ENCODE measurements at places on chromosomes 6 and 20. TPM values are rescaled to one million over a fixed set of nuclear protein-coding genes. Genes with fewer than 3 reads are reported as not detected.

DNA sequence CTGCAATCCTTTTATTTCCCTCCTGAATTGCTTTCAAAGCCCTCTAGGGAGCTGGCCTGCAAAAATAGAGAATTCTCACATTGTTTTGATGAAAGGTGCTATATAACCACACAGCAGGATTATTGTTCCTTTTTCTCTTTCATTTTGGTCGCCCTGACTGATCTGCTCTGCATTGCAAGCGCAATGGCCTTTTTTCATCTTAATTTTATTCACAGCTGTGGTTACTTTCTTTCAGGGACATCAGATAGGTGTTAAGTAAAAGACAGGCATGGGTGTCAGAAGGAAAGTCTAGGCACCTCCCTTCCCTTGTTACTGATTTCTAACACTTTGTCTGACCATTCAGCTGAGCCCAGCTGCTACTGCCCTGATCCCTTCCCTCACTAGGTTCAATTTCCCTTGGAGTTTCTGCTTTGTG lies 850.5 kb upstream of the MAP3K7 start:
- no peaks in the 10 kb centered on the region for H3K27me3 ChIP-seq
- no peaks in the 10 kb centered on the region for H3K4me1 ChIP-seq
- H3K36me3 ChIP-seq, result no peaks in the 10 kb centered on the region

- no peak overlapping the region for H3K27ac ChIP-seq
- H3K4me1 ChIP-seq, result no peaks in the 10 kb centered on the region
- H3K36me3 ChIP-seq, result peaks cover 9% of the 10 kb centered on the region
These were observed 7.5 kb downstream of the SMPD2 start for GRCh38 chr6:109447878-109448555.

- no peak overlapping the region for H3K27ac ChIP-seq
- H3K4me1 ChIP-seq, result no peaks in the 10 kb centered on the region
- no peaks in the 10 kb centered on the region for H3K36me3 ChIP-seq
- DNase-seq, result no peak
- H3K27me3 ChIP-seq, result no peaks in the 10 kb centered on the region
These were observed 24.3 kb upstream of the KIAA0408 start for GRCh38 chr6:127483399-127484055.

DNA sequence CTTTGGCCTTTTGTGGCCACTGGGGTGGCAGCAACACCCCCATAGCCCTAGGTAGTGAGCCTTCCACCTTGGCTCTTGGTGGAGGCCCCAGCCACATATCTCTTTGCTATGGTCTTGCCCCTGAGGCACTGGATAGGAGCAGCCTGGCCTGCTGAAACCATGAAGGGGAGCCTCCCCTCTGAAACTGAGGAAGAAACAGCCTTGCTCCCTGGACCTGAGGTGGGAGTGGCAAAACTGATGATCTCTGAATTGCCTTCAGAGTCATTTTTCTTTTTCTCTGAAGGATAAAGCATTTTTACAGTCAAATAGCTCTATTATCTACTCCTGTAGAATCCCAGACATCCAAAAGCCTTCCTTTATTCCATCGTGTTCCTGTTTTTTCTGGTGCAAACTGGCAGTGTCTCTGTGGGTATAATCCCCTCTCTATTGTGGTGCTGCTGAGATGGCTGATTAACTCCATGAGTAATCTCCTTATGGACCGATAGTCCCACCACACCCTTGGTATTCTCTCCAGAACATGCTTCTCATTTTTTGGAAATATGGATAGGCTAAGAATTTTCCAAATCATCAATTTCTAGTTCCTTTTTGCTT lies 22.0 kb upstream of the PRSS35 start:
- no peaks in the 10 kb centered on the region for H3K27me3 ChIP-seq
- H3K4me3 ChIP-seq, result no peak overlapping the region
- DNase-seq, result no peak

DNA sequence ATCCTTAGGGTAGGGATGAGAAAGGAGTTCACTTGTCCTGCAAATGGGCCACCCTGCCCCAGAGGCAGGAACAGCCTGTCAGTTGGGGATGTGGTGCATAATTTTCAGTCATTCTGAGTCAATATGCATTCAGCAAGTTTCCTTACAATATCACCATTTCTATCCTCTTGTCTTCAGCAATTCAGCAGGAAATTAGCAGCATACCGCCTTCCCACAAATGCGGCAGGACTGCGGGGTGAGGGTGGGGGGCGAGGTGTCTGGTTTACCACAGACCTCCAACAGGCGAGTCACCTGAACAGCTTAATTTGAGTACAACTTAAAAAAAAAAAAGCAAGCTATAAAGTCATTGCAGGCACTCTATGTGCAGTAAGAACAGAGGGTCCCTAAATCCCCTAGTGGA lies 126.8 kb downstream of the MAP3K7 start:
- no peaks in the 10 kb centered on the region for H3K27me3 ChIP-seq
- DNase-seq, result no peak
- no peak overlapping the region for H3K27ac ChIP-seq
- no peaks in the 10 kb centered on the region for H3K36me3 ChIP-seq

DNA sequence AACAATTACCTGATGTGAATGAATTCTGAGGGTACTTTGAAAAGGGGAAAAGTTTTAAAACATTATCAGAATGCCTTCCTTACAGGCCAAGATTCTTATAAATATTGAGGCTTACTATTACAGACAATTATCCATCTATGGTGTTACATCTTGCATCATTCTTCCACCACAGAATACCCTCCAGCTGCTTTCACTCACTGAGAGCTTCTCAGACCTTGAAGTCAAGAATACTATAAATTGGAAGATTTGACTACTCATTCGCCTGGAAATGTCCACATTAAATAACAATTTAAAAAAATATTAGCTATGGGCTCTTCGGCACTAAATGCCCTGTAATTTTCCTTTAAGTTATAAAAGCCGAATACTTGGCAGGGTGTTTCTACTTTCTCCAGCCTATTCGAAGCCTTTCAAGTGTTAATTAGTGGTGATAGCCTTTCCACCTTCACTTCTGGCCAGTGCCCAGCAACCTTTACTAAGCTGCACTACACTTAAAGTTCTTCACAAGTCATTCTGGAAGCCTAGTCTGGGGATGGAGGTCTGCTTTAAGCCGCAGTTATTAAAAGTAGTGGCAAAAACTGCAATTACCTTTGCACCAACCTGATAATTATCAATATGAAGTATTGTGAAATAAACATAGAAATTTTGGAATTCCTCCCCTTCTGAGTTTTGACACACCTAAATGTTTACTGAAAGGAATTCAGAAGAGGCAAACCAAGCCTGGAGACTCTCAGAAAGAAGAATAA lies 100.9 kb downstream of the BMP5 start:
- no peak for DNase-seq
- no peaks in the 10 kb centered on the region for H3K4me1 ChIP-seq
- H3K27me3 ChIP-seq, result no peaks in the 10 kb centered on the region

- DNase-seq, result no peak
- H3K4me1 ChIP-seq, result peaks cover 9% of the 10 kb centered on the region
These were observed 3.3 kb downstream of the PDE7B start for GRCh38 chr6:135854799-135855198.

GRCh38 chr6:78538002-78538401 lies 329.3 kb upstream of the IRAK1BP1 start:
- no peak overlapping the region for H3K4me3 ChIP-seq
- no peaks in the 10 kb centered on the region for H3K4me1 ChIP-seq
- no peaks in the 10 kb centered on the region for H3K36me3 ChIP-seq
- H3K27ac ChIP-seq, result no peak overlapping the region
- no peak for DNase-seq

GRCh38 chr6:17454316-17455005 lies 61.1 kb downstream of the CAP2 start:
- no peak overlapping the region for H3K27ac ChIP-seq
- H3K36me3 ChIP-seq, result no peaks in the 10 kb centered on the region
- H3K4me3 ChIP-seq, result no peak overlapping the region
- H3K27me3 ChIP-seq, result no peaks in the 10 kb centered on the region
- no peaks in the 10 kb centered on the region for H3K4me1 ChIP-seq

- H3K27me3 ChIP-seq, result no peaks in the 10 kb centered on the region
- no peak overlapping the region for H3K27ac ChIP-seq
- no peak overlapping the region for H3K4me3 ChIP-seq
- no peak for DNase-seq
- no peaks in the 10 kb centered on the region for H3K36me3 ChIP-seq
- peaks cover 6% of the 10 kb centered on the region for H3K4me1 ChIP-seq
These were observed 8.5 kb upstream of the FABP7 start for GRCh38 chr6:122770835-122771601.

GRCh38 chr6:81896525-81897503 lies 144.3 kb upstream of the TENT5A start:
- DNase-seq, result no peak
- H3K36me3 ChIP-seq, result no peaks in the 10 kb centered on the region
- H3K27ac ChIP-seq, result no peak overlapping the region
- H3K4me1 ChIP-seq, result no peaks in the 10 kb centered on the region

DNA sequence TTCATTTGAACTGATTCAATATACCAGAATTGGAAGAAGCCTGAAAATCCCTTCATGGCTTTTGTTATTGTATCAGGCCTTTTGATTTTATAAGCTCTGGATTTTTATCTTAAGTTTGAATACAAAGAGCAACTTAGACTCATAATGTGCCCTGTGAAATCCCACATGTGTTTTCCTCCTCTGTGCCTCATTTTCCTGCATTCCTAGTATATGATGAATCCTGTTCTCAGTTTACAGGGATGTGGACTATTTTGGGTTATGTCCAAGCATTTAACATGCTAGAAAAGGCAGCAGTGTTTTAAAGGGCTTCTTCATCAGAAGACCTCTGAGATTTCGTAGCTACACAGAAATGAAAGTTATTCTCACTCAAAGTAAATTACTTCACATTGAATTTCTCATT lies 455.0 kb downstream of the RFPL4B start:
- H3K27me3 ChIP-seq, result no peaks in the 10 kb centered on the region
- H3K4me1 ChIP-seq, result no peaks in the 10 kb centered on the region
- DNase-seq, result no peak
- H3K4me3 ChIP-seq, result no peak overlapping the region
- H3K27ac ChIP-seq, result no peak overlapping the region
- H3K36me3 ChIP-seq, result no peaks in the 10 kb centered on the region

GRCh38 chr6:142047934-142048592 lies 84.7 kb upstream of the GJE1 start:
- H3K4me3 ChIP-seq, result no peak overlapping the region
- no peak overlapping the region for H3K27ac ChIP-seq
- no peaks in the 10 kb centered on the region for H3K27me3 ChIP-seq

DNA sequence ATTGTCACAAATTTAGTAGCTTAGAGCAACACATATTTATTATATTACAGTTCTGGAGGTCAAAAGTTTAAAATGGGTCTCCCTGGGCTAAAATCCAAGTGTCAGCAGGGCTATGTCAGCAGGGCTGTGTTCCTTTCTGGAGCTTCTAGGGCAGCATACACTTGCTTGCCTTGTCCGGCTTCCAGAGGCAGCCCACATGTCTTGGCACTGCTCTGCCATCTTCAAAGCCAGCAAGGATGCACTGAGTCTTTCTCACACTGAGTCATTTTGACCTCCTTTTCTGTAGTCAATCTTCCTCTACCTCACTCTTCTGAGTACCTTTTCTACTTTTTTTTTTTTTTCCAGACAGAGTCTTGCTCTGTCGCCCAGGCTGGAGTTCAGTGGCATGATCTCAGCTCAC lies 39.0 kb downstream of the ADGRF4 start:
- H3K27ac ChIP-seq, result no peak overlapping the region

- no peak for DNase-seq
- no peak overlapping the region for H3K27ac ChIP-seq
- H3K4me3 ChIP-seq, result no peak overlapping the region
- H3K36me3 ChIP-seq, result no peaks in the 10 kb centered on the region
- no peaks in the 10 kb centered on the region for H3K27me3 ChIP-seq
- no peaks in the 10 kb centered on the region for H3K4me1 ChIP-seq
These were observed 101.8 kb downstream of the TRERF1 start for GRCh38 chr6:42349753-42350511.

GRCh38 chr6:7106215-7106751 lies 1.5 kb upstream of the RREB1 start:
- peak overlapping the region; percentile 94 for H3K4me3 ChIP-seq
- peak overlapping the region; percentile 47 for H3K27ac ChIP-seq
- H3K4me1 ChIP-seq, result peaks cover 12% of the 10 kb centered on the region
- DNase-seq, result peak; percentile 20

GRCh38 chr20:58577871-58578598 lies 62.8 kb upstream of the APCDD1L start:
- no peaks in the 10 kb centered on the region for H3K36me3 ChIP-seq
- no peak overlapping the region for H3K27ac ChIP-seq
- no peaks in the 10 kb centered on the region for H3K27me3 ChIP-seq
- peak; percentile 46 for DNase-seq

DNA sequence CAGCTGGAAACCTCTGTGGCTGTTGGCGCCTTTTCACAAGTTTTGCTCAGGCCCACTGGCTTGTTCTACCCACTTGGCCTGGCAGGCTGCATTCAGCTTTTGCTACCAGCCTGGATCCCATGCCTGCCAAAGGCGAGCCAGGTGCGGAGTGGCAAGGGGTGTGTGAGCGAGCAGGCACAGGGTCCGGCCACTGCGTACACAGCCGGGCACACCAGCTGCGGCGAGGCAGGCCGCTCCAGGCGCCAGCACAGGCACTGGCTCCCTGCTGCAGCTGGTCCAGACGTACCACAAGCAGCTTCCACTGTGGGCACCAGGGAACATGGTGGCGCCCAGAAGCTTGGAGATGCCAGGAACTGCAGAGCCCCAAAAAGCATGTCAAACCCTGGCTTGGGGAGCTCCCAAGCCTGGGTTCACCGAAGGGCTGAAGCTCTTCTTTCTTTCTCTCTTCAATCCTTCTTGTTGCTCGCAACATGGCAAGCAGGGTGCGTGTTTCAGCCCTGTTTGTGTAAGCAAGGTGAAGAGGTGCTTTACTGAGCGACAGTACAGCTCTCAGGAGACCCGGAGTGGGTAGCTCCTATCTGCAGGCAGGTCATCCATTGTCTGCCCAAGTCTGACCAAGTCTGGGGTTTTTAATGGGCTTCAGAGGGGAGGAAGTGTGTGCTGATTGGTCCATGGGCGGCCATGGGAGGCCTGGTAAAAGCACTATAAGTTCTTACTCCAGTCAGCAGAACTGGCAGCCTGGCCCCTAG lies 32.6 kb upstream of the GRM4 start:
- no peaks in the 10 kb centered on the region for H3K36me3 ChIP-seq
- no peak overlapping the region for H3K27ac ChIP-seq
- no peak overlapping the region for H3K4me3 ChIP-seq
- peak; percentile 58 for DNase-seq
- no peaks in the 10 kb centered on the region for H3K27me3 ChIP-seq
- H3K4me1 ChIP-seq, result no peaks in the 10 kb centered on the region

- DNase-seq, result no peak
- H3K27me3 ChIP-seq, result no peaks in the 10 kb centered on the region
- no peak overlapping the region for H3K27ac ChIP-seq
These were observed 738.1 kb downstream of the HDGFL1 start for GRCh38 chr6:23307516-23307915.

GRCh38 chr20:50015636-50015992 lies 32.8 kb downstream of the SNAI1 start:
- H3K4me3 ChIP-seq, result no peak overlapping the region
- no peak overlapping the region for H3K27ac ChIP-seq
- H3K36me3 ChIP-seq, result no peaks in the 10 kb centered on the region

MUC21 gene
- total RNA-seq, result not detected

PLAGL1 gene
- total RNA-seq, result 23.6 TPM

SMLR1 gene
- 0.16 TPM for total RNA-seq

OPRL1 gene
- 1.2 TPM for total RNA-seq

BHLHE23 gene
- not detected for total RNA-seq

CCN5 gene
- total RNA-seq, result 3.1 TPM

MEI4 gene
- total RNA-seq, result 1.2 TPM
